Panc1 (cell line): ENCODE measurements at places on chromosomes 12 and 14. TPM values are rescaled to one million over a fixed set of nuclear protein-coding genes. Genes with fewer than 3 reads are reported as not detected.

DNA sequence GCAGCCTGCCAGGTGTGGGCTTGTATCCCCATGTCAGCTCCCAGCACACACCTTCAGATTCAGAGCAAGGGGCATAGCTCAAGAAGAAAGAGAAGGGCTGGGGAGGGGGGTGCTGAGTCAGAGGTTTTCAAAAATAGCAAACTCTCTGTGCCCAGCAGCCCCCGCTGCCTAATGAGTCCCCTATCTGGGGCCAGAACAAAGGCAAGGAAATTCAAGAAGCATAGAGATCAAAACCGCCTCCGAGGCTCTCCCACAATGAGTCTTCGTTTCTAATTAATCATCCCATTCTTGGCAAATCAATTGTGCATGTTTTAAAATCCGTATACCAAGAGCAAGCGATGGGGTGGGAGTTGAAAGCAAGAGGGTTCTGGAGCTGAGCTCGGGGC lies 19.5 kb upstream of the CMKLR1 start:
- no peak for DNase-seq

DNA sequence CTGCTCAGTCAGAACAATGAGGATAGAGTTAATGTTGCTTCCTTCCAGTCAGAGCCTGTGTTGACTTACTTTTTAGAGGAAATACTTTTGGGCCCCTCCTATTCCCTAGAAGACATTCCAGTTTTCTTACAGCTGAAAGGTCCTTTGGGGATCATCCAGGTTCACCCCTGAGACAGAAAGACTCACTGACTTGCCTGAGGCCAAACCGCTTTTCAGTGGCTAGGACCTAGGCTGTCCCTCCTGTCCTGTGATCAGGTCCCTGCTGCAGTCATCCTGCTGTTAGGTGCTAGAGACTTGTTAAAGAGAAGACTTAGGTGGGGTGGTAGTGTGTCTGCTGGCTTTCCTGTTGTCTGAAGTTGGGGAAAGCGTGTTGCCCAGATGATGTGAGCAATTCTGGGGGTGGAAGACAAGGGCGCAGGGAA lies 39.6 kb downstream of the SUSD6 start:
- DNase-seq: no peak

- DNase-seq: no peak
These were observed 136.5 kb upstream of the AMIGO2 start for GRCh38 chr12:47216150-47216677.

GRCh38 chr12:52873832-52874572 lies 25.2 kb upstream of the KRT78 start:
- DNase-seq: no peak

DNA sequence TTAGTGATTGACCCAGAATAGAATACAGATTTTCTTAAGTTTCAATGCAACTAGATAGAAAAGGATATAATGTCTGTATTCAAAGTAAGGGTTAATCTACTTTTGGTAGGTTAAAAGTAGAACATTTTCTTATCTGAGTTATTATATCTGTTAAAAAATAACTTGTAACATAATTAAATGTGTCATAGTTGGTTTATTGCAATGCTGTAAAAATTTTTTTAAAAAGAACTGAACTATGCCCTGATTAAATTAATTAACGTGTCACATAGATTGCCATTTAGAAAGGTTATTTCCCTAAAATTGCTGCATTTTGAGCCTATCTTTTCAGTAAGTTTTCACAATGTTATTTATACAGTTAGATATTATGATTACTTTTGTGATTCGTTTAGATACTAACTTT lies 89.2 kb downstream of the PDE3A start:
- DNase-seq: no peak

- DNase-seq: no peak
These were observed 262.5 kb downstream of the FOXG1 start for GRCh38 chr14:29028973-29029582.

DNA sequence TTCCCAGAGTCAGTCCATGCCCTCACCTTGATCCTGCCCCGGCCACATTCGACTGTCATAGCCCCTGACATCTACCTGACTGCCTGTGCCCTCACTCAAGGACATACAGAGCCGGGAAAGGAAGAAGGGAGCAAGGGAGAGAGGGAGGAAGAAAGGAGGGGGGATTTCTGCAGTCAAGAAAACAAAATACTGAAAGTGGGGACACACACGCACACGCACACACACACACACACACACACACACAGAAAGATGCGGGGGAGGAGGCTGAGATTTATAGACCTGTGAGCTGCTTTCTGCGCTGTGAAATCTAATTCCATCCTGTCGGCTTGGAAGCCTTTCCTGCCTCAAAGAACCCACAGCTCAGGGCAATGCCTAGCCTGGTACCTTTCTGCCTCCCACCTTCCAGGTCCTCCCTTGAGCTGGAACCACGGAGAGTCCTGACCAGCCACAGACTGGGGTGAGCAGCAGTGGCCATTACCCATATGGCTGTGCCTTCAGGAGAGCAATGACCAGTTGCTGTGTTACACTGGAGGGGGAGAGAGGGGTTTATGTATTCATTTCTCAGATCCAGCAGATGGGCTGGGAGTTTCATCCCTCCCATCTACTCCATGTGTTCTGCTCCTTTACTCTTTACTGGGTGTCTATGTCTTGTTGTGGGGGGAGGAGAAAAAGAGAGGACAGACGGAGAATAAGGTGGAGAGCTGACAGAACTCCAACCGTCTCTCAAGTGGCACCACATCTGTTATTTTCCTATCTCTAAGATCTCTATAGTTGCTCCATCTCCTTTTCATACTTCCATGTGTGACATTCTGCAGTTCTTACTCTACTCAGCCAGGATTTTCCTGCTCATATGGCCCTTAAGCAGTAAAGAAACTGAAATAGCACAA lies 12.9 kb downstream of the C14orf93 start:
- DNase-seq: no peak

- DNase-seq: no peak
These were observed 371.1 kb downstream of the SEC23A start for GRCh38 chr14:38731962-38732361.

The NANOG gene
- total RNA-seq: 0.62 TPM

The RNU4-1 gene
- 1,565 TPM for total RNA-seq

The EPYC gene
- total RNA-seq: not detected

The KRT8 gene
- 6,125 TPM for total RNA-seq

The IFI27L2 gene
- 13.2 TPM for total RNA-seq

The BATF gene
- not detected for total RNA-seq

The KRT81 gene
- total RNA-seq: 0.90 TPM

The FBXO34 gene
- 18.8 TPM for total RNA-seq
